Upper lobe of left lung (tissue), 6 donors: ENCODE measurements at places on chromosomes 7 and 10. TPM values are rescaled to one million over a fixed set of nuclear protein-coding genes. Genes with fewer than 3 reads are reported as not detected.

The NDUFB8 gene
- 139 TPM for total RNA-seq

The GIMAP7 gene
- total RNA-seq = 45.0 TPM

The HOXA3 gene
- total RNA-seq = 0.33 TPM

The KCNIP2 gene
- 2.7 TPM for total RNA-seq

The CAMK1D gene
- total RNA-seq = 29.2 TPM

DNA sequence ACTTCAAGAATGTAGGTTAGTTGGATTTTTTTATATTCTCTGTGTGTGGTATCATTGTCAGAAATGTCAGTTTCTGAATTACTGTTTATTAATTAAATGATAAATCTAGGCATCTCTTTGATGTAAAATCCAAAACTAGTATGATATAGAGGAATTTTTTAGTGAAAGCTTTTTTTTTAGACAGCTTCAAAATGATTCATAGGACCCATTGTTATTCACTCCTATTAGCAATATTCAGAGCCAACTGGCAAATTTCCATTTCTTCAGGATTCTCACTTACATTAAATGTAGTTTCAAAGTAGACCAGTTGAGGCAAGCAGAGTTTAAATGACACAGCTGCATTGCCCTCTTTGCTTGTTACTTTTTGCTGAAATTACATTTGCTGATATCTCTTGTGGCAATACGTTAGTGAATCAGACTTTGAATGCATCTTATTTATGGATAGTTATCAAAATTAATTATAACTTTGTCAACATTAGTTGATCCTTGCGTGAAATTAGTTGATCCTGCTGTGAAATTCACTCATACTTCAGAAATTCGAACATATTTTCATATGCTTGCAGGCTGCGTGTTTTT is 20.3 kb downstream of the ZNF277 start:
- no peak for DNase-seq
- no peaks in the 10 kb centered on the region for H3K27me3 ChIP-seq
- H3K36me3 ChIP-seq = no peaks in the 10 kb centered on the region
- H3K4me3 ChIP-seq = no peak overlapping the region
- no peak overlapping the region for H3K27ac ChIP-seq

GRCh38 chr10:70982443-70982842 is 94.1 kb upstream of the PCBD1 start:
- no peaks in the 10 kb centered on the region for H3K4me1 ChIP-seq
- no peaks in the 10 kb centered on the region for H3K27me3 ChIP-seq
- H3K4me3 ChIP-seq = no peak overlapping the region
- no peaks in the 10 kb centered on the region for H3K36me3 ChIP-seq
- no peak for DNase-seq

GRCh38 chr10:86439544-86439943 is 72.9 kb upstream of the GRID1 start:
- no peak overlapping the region for H3K27ac ChIP-seq
- no peak overlapping the region for H3K4me3 ChIP-seq
- DNase-seq = no peak
- H3K4me1 ChIP-seq = peaks cover 3% of the 10 kb centered on the region
- no peaks in the 10 kb centered on the region for H3K27me3 ChIP-seq

GRCh38 chr10:113706623-113707022 is 26.9 kb downstream of the CASP7 start:
- H3K27ac ChIP-seq = no peak overlapping the region
- peaks cover 10% of the 10 kb centered on the region for H3K36me3 ChIP-seq
- no peaks in the 10 kb centered on the region for H3K27me3 ChIP-seq
- DNase-seq = no peak
- H3K4me1 ChIP-seq = peaks cover 16% of the 10 kb centered on the region
- H3K4me3 ChIP-seq = no peak overlapping the region

DNA sequence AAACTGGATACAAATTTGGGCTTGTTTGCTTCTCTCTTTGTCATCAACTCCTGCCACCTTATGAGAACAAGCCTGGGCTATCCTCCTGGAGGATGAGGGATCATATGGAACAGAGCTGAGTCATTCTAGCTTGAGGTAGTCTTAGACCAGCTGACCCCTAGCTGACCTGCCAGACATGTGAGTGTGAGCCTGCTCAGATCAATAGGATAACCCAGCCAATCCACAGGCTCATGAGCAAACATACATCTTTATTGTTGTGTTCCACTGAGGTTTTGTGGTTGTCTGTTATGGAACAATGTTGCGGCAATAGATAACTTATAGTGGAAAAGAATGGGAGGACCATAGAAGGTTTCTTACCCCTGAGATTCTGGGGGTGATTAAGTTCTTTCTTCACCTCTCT is 54.5 kb upstream of the FAM180A start:
- no peak overlapping the region for H3K4me3 ChIP-seq
- H3K27ac ChIP-seq = no peak overlapping the region
- H3K4me1 ChIP-seq = peaks cover 7% of the 10 kb centered on the region

- no peaks in the 10 kb centered on the region for H3K36me3 ChIP-seq
- H3K4me3 ChIP-seq = no peak overlapping the region
- H3K27ac ChIP-seq = no peak overlapping the region
- DNase-seq = no peak
- H3K4me1 ChIP-seq = no peaks in the 10 kb centered on the region
- H3K27me3 ChIP-seq = no peaks in the 10 kb centered on the region
Observed at GRCh38 chr7:31633894-31634494, 53.0 kb upstream of the PPP1R17 start.

DNA sequence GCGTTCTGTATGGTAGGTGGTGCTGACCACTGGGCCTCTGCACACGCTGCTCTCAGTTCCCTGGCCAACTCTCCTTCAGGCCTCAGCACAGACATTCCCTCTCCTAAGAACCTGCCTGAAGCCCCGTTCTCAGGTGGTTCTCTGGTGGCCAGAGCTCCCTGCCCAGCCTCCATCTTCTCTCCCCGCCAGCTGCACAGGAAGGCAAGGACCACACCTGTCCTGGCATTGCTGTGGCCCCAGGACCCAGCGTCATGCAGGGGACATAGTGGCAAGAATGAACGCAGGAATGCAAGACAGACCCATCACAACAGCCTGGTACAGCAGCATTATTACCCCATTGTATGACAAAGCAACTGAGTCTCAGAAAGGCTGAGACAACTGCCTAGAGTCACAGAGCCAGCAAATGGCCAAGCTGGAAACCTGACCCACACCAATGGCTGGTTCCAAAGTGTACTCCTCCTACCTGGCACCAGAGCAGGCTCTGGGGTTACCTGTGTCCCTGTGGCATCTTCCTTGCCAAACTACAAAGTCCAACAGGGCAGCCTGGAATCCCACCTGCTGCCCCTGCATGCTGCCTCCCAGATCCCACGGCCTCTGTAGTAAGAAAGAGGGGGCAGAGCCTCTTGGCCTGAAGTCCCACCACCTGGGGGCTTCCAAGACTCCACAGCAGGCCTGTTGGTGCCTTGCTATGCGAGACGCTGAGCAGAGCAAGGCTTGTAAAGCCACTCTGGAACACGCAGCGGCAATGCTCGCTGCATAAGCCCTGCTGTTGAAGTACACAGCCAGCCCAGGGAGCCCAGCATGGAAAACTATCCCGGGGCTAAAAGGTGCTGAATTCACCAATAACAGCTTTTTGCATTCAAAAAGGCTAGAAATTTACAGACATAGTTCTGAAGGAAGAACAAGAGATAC is 73.3 kb downstream of the CHST15 start:
- no peak overlapping the region for H3K4me3 ChIP-seq
- no peak overlapping the region for H3K27ac ChIP-seq
- peaks cover 23% of the 10 kb centered on the region for H3K36me3 ChIP-seq
- no peaks in the 10 kb centered on the region for H3K4me1 ChIP-seq
- H3K27me3 ChIP-seq = no peaks in the 10 kb centered on the region

- no peaks in the 10 kb centered on the region for H3K36me3 ChIP-seq
- H3K4me3 ChIP-seq = no peak overlapping the region
- no peaks in the 10 kb centered on the region for H3K27me3 ChIP-seq
- H3K4me1 ChIP-seq = no peaks in the 10 kb centered on the region
- no peak overlapping the region for H3K27ac ChIP-seq
- DNase-seq = no peak
Observed at GRCh38 chr10:29100505-29100904, 188.4 kb upstream of the LYZL1 start.

DNA sequence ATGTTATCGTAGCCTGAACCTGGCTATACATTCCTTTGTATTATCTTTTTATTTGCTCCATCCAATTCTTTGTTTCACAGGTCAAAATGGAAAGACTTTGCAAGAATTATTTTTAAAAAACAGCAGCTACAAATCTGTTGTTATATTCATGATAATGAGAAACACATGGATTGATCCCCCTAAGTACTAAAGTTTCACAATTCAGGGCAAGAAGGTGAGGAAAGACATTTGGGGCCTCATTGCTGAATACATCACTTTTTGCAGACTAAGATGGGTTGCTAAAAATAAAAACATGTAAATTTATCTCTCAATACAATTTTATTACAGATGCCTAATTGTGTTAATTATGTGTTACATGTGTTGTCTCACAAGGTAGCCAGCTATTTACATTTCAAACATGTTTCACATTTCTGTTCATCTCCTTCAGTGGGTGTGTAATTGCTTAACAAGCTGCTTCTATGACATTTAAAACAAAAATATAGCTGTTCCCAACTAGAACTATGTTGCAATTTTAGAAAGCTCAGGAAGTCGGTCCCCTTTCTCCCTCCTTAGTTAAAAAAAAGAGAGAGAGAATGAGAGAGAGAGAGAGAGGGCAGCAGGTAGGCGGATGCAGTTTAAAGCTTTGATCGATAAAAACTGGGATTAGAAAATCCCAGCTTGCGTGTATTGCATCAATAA is 606.3 kb upstream of the FZD8 start:
- H3K36me3 ChIP-seq = no peaks in the 10 kb centered on the region
- no peak overlapping the region for H3K4me3 ChIP-seq
- H3K27ac ChIP-seq = no peak overlapping the region
- H3K4me1 ChIP-seq = no peaks in the 10 kb centered on the region
- DNase-seq = no peak
